Hepatocyte (in vitro differentiated cells): ENCODE measurements at places on chromosomes 6 and 20. TPM values are rescaled to one million over a fixed set of nuclear protein-coding genes. Genes with fewer than 3 reads are reported as not detected.

GRCh38 chr6:109284675-109285074 lies 97.6 kb downstream of the CD164 start:
- DNase-seq: no peak

GRCh38 chr6:34235307-34236130 lies 1.2 kb upstream of the HMGA1 start:
- peak; percentile 86 for DNase-seq

GRCh38 chr6:166542580-166542912 lies 43.9 kb downstream of the RAMACL start:
- no peak for DNase-seq

GRCh38 chr20:258963-259362 lies 1.4 kb downstream of the DEFB132 start:
- no peak for DNase-seq

- no peak for DNase-seq
Measured at GRCh38 chr6:169320013-169320412, 66.4 kb upstream of the THBS2 start.

The POPDC3 gene
- 1.5 and 1.7 TPM in 2 replicates for polyA plus RNA-seq

The GRM1 gene
- polyA plus RNA-seq: 0.22 TPM in 1 of 2 replicates, not detected in the other

The SYNCRIP gene
- 49.7 and 62.1 TPM in 2 replicates for polyA plus RNA-seq

The TCP11 gene
- not detected in 2 replicates for polyA plus RNA-seq

GRCh38 chr6:128731249-128732165 lies 151.4 kb upstream of the LAMA2 start:
- peak; percentile 45 for DNase-seq

The SDC4 gene
- 159 and 178 TPM in 2 replicates for polyA plus RNA-seq

DNA sequence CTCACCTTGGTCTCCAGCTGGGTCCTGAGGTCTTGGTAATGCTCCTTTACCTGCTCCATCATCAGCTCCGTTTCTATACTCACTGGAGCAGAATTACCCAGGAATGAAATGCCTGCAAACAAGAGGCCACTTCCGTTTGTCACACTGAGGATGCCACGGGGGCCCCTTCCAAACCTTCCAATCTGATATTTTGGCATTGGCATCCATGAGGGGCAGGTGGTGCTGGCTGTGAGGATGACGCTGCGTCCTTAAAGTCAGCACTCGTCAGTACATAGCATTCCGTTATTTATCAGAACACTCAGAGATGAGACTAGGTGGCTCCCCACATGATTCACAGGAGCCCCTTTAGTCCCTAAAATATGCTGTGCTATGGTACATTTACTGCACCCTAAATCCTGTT lies 72.7 kb downstream of the GINS1 start:
- no peak for DNase-seq

DNA sequence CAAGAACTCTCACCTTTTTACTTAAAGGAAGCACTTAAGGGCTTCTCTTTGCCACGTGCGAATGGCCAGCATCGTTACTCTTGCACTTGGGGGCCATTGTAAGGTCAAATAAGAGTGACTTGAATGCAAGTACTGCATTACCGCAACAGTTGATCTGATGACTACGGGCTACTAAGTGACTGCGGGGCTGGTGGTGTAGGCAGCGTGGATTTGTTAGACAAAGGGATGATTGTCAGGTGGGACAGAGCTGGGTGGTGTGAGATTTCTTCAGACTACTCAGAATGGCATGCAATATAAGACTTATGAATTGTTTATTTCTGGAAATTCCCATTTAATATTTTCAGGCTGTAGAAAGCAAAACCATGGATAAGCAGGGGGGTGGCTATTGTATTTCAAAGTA lies 199.7 kb upstream of the UST start:
- DNase-seq: no peak

- no peak for DNase-seq
Measured at GRCh38 chr6:27642744-27643456, 170.0 kb upstream of the ZNF184 start.

DNA sequence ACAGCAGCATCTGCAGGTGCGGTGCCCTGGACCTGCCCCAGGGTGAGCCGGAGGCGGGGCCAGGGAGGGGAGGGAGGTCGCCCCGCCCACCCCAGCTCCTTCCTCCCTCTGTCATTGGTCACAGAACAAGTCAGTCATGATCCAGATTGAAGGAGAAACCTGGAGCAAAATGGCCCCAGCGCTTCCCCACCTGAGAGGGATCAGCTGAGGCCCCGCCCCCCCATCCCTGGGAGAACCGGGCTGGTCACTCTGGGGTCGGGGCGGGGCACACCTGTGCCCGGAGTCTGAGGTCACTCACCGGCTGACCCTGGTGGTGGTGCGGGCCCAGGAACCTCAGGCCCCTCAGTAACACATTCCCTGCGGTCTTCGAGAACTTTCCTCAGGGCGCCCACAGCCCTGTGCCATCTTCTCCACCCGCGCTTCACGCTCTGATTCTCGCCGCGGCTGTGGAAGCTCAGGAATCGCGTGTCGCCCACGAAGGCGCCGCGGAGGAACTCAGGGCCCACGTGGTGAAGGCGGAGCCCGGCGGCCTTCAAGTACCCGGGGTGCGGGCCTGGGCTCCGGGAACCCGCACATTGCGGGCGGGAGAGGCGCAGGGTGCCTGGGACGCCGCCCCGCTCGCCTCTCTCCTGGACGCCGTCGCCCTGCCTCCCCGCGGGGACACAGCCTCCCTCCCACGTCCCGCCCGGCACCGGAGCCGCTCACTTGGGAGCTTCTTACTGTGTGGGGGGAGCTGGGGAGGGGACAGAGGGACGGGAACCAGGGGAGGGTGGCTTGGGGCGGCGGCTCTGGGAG lies 36.4 kb upstream of the HLA-C start:
- peak; percentile 9 for DNase-seq

GRCh38 chr6:41509580-41509979 lies 36.6 kb upstream of the FOXP4 start:
- no peak for DNase-seq

The CABLES2 gene
- polyA plus RNA-seq: 17.7 and 19.1 TPM in 2 replicates

- peak; percentile 11 for DNase-seq
Measured at GRCh38 chr6:92979281-92979680, 440.1 kb downstream of the EPHA7 start.

DNA sequence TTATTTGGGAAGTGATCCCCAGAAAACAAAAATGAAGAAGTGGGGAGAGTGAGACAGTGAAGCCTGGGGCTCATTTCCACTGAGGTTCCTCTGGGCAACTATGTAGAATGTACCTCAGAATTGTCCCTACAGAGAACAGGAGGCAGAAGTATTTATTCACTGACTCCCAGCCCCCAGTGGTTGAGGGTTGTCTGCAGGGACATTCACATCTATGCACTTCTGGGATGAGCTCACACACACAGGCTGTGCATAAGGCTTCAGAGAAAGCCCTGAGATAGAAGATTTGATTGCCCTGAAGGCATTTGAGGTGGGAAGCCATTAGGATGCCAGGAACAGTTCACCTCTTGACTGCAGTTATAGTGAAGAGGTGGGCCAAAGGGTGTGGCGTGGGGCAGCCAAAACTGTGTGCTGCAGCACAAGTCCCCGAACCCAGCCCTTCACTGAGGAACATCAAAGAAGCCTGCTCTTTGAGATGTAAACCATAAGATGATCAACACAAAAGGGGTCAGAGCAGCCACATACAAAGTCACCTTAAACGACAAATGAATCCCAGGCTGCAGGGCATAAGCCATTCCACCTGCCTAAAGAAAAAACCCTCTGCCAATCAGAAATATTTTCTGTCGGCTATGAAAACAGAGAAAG lies 853.8 kb upstream of the FLRT3 start:
- no peak for DNase-seq

The GJA10 gene
- not detected in 2 replicates for polyA plus RNA-seq

GRCh38 chr6:99130897-99131873 lies 183.4 kb upstream of the FBXL4 start:
- DNase-seq: no peak

- no peak for DNase-seq
Measured at GRCh38 chr20:41505184-41505583, 113.0 kb downstream of the CHD6 start.

GRCh38 chr6:85726206-85726605 lies 83.5 kb upstream of the SYNCRIP start:
- DNase-seq: no peak

The JPH2 gene
- polyA plus RNA-seq: 8.3 and 13.5 TPM in 2 replicates

DNA sequence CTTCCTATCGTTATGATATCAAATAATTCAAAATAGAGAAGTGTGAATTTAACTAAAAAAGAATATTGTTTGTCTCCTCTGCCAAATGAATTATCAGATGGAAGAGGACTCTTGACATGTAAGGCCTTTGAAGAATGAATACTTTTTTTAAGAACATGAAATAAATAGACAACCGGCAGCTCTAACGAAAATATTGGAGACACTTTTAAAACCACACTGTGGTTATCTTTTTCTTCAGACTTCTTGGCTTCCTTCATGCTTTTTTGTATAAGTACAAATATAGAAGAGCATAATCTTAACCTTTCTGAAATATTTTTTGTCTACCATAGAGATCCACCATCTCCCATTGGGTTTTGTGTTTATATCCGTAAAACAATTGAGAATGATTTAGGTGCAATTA lies 115.2 kb upstream of the SCGN start:
- no peak for DNase-seq

GRCh38 chr6:126546541-126547120 lies 206.7 kb downstream of the CENPW start:
- no peak for DNase-seq

- no peak for DNase-seq
Measured at GRCh38 chr20:33370291-33370690, 31.0 kb downstream of the CDK5RAP1 start.

DNA sequence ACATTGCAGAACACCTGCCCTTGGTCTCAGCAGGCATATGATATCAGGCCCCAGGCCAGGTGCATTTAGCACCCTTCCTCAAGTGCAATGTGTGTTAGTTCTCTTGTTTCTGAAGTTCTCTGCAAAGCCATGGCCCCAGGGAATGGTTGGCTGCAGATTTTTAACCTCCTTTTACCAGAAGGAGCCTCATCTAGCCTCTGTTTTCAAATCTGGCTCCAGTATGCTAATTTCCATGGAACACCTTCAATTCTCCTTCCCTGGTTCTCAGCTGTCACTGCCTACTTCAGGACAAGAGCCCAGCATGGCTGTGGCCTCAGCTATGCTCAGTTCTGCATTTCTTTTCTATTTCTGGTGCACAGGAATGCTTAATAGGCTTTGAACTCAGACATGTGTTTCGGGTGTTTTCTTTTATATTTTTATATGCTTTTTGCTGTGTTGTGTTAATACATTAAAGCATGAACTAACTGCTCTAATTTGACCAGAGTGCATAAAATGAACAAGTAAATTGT lies 51.6 kb upstream of the OGFRL1 start:
- DNase-seq: no peak

- DNase-seq: peak; percentile 92
Measured at GRCh38 chr20:62485062-62485700, 9.4 kb upstream of the GATA5 start.

The MEA1 gene
- polyA plus RNA-seq: 117 and 127 TPM in 2 replicates

The CAPN11 gene
- 0.13 and 0.39 TPM in 2 replicates for polyA plus RNA-seq

DNA sequence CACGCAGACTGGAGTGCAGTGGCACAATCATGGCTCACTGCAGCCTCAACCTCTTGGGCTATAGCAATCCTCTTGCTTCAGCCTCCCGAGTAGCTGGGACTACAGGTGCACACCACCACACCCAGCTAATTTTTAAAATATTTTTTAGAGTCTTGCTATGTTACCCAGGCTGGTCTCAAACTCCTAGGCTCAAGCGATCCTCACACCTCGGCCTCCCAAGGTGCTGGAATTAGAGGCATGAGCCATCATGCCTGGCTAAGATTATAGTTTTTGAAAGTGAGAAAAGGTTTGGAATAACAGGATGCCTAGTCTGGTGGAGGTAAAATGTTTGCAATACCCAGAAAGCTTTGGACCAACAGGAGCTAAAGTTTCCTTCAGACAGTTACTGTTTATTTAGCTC lies 23.4 kb downstream of the GCM1 start:
- DNase-seq: no peak

GRCh38 chr6:25197111-25197510 lies 82.1 kb upstream of the CARMIL1 start:
- no peak for DNase-seq

- no peak for DNase-seq
Measured at GRCh38 chr6:42808492-42809483, 26.9 kb downstream of the BICRAL start.

- no peak for DNase-seq
Measured at GRCh38 chr20:36097337-36098151, 57.0 kb upstream of the EPB41L1 start.

DNA sequence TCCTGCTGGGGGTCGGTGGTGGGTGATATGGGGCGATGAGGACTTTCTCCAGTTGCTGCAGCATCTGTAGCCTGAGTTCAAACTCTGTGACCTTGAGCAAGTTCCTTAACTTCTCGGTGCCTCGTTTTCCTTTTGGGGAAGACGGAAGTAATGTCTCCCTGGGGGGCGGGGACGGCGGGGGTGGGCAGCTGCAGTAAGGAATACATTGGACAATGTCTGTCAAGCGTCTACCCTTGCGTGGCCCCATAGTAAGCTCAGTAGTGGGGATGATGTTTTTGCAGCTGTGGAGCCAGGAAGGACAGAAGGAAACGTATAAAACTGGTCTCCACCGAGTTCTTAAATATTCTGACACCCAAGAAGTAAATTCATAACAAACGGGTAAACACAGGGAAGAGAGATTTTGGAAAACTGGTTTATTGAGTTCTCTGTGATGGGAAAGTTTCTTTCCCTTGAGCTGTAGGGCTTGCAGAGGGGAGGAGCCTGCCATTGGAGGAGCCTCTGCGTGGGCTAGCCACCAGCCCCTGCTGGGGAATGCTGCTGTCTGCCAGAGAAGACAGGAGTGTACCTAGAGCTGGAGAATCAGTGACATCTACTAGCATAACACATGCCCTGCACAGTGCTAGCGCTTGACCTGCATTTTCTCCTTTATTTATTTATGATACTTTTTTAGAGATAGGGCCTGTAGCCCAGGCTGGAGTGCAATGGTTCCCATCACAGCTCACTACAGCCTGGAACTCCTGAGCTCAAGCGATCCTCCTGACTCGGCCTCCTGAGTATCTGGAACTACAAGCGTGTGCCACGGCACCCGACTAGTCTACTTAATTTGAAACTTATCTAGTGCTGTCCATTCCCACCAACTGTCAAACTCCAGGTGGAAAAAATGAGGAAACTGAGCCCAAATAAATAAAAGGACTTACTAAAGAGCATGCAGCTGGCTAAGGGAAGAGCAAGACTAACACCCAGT lies 1.2 kb upstream of the ACSS1 start:
- DNase-seq: peak; percentile 60

The RAMACL gene
- 1.1 and 2.9 TPM in 2 replicates for polyA plus RNA-seq

- peak; percentile 25 for DNase-seq
Measured at GRCh38 chr6:22236626-22237414, 60.0 kb downstream of the PRL start.

DNA sequence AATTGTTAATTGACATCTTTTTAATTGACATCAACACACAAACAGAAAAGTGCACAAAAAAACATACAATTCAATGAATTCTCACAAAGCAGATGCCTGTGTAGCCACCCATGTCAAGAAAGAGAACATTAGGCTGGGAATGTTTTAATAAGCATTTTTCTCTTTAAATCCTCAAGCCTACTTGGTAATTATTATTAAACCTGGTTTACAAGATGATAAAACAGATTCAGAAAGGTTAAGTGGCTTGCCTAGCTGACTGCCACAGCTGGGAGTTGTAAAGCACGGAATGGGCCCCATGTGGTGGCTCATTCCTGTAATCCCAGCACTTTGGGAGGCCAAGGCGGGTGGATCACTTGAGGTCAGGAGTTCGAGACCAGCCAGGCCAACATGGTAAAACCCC lies 90.0 kb upstream of the AKAP12 start:
- no peak for DNase-seq

GRCh38 chr20:19254956-19255355 lies 42.5 kb downstream of the SLC24A3 start:
- DNase-seq: no peak

The SAMD3 gene
- polyA plus RNA-seq: 0.13 and 0.81 TPM in 2 replicates

- peak; percentile 67 for DNase-seq
Measured at GRCh38 chr6:34953061-34954025, 64.3 kb downstream of the ANKS1A start.
